Muscle of leg (tissue), 16 donors: ENCODE measurements at places on chromosomes 6 and 20. TPM values are rescaled to one million over a fixed set of nuclear protein-coding genes. Genes with fewer than 3 reads are reported as not detected.

TREM1 gene
- 0.35 TPM for total RNA-seq

MOCS1 gene
- total RNA-seq: 5.8 TPM

DEF6 gene
- 6.1 TPM for total RNA-seq

AIF1 gene
- total RNA-seq: 29.2 TPM

HMGA1 gene
- total RNA-seq: 27.8 TPM

PNPLA1 gene
- total RNA-seq: not detected

OVOL2 gene
- total RNA-seq: not detected

CALHM5 gene
- total RNA-seq: 3.7 TPM

TTK gene
- total RNA-seq: 9.4 TPM

HLA-DOB gene
- 0.09 TPM for total RNA-seq

APOBEC2 gene
- total RNA-seq: 509 TPM

PBOV1 gene
- total RNA-seq: not detected

SAMD5 gene
- 2.2 TPM for total RNA-seq

TXLNB gene
- 94.8 TPM for total RNA-seq

NRSN1 gene
- not detected for total RNA-seq
